Fibroblast of upper back skin (primary cell): ENCODE measurements at places on chromosomes 16 and 17.

- DNase-seq, result no peak
These were observed 46.9 kb upstream of the NKD1 start for GRCh38 chr16:50501251-50501650.

DNA sequence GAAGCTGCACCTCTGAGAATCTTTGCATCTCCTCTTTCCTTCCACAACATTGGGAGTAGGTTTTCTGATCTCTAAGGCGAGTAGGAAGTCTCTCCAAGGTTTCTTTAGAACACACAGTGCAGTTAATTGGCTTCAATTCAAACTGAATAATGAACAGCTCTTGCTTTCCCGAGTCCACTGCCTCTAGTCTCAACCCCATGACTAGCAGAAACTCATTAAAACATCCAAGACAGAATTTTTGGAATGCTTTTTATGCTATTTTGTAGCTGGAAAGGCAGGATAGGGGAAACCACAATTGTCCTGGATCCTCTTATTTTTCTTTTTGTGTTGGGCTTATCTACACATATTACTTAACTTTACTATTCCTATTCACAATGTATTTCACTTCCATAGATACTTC lies 206.6 kb downstream of the CDH8 start:
- DNase-seq, result peak; percentile 54

- no peak for DNase-seq
These were observed 7.1 kb upstream of the LPCAT2 start for GRCh38 chr16:55501549-55502322.

- DNase-seq, result no peak
These were observed 167.0 kb downstream of the UTP18 start for GRCh38 chr17:51427323-51427811.

DNA sequence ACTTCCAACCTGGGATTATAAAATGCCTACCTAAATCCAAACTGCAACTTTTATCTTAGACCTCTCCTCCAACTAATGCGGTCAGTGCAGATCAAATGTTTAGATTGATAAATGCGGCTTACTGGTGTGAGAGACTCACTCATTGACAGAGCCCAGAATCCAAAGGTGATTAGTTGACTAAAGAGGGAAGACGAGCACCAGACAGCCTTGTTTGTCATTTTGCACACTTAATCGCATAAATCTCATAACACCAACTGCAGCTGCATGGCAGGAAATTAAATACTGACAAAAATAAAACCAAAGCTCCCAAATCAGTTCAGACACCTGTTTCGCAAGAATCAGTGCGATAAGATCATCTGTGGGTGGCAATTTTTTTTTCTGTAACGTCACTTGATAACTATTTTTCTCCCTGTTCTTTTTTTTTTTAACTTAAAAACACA lies 35.9 kb downstream of the NACA2 start:
- DNase-seq, result no peak

DNA sequence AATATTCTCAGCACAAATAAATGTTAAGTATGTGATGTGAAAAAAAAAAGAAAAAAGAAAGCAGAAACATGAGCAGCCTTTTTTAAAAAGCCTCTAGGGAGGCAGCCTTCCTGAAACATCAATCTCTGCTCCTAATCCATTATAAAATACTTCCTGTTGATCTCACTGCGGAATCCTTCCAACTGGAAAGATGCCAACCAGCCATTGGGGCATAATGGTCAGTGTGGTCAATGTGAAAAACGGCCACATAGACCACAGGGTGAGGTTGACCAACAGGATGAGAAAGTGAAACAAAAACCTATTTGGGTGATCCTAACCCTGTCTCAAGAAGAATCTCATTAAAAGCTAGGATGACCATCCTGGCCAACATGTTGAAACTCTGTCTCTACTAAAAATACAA lies 26.1 kb upstream of the ABCA8 start:
- DNase-seq, result peak; percentile 80

DNA sequence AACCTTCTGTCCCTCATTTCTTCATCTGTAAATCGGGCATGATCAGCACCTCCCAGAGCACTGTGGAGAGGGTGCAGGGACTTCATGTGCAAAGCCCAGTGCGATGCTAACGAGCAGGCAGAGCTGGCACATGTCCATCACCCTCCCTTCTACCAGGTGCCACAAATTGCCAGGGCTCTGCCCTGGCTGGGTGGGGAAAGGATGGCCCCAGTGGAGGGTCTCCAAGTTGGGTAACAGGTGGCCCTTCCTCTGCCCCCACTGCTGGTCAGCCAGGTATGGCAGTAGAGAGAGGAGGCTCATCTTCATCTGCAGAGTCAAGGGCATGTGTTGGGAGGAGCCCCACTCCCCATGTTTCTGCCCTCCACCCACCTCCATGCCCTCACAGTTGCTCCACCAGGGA lies 61.5 kb upstream of the CDH5 start:
- DNase-seq, result no peak

DNA sequence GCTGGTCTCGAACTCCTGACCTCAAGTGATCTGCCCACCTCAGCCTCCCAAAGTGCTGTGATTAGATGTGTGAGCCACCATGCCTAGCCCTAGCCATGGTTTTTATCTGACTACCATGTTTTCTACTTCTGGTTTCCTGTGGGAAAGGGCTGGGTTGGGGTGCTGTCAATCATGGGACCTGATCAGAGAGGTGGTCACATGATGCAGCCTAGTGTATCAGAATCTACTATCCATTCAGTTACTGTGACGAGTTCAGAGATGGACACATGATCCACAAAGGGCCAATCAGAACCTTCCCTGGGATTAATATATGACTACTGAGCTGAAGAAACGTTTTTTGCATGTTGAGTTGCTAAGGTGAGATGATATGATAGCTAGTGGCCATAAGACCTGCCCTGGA lies 59.1 kb downstream of the ABCC6 start:
- DNase-seq, result no peak

DNA sequence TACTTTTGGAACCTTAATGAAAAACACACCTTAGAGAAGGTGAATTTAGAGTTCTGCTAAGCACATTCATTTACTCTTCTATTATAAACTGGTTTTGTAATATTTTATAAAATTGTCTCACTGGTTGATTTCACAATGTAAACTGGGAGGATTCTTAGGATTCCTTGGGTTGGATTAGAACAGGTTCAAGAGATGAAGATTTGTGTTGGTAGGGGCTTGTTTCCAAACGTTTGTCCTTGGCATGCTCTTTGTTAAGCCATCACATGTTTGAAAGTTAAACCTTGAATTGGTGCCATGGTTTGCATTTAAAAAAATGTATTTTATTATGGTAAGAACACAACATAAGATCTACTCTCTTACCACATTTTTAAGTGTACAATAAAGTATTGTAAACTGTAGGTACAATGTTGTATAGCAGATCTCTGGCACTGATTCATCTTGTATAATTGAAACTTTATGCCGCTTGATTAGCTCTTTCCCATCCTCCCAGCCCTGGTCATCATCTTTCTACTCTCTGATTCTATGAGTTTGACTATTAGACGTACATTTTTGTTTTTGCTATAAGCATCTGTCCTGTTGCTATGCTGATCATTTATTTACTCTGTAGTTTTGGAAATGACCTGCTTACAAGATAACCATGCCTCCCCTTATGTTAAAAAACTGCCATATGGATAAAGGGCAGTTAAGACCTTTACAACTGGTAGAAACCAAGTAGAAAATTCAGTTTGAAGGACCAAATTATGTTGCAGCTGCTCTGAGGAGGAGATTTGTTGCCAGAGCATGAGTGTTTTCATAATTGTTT lies 9.6 kb downstream of the FTO start:
- DNase-seq, result no peak

DNA sequence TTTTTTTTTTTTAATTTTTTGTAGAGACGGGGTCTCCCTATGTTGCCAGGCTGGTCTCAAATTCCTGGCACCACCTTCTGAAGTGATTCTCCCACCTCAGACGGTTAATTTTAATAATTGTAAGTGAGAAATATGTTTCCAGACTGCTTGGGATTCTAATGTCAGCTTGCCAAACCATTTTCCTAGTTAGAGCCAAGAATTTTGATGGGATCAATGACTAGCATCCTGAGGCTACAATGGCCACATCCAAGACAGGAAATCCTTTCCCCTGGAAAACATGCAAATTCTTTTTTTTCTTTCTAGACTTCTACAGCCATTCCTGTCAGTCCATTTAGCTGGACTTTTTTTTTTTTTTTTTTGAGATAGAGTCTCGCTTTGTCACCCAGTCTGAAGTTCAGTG lies 32.6 kb downstream of the IGF2BP1 start:
- peak; percentile 79 for DNase-seq

DNA sequence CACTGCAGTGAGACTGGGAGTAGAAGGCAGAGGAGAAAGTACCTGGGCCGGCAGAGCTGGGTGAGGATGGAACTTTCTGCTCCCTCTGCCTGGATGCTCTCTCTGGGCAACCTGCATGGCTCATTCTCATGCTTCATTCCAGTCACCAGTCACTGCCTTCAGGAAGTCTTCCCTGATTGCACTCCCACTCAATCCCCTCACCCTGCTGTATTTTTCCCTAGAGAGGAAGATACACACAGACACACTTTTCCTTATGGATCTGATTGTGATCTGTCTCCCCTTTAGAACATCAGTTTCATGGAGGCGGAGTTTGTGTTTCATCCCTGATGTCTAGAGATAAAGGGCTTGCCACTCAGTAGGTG lies 44.9 kb downstream of the MEAK7 start:
- no peak for DNase-seq

- no peak for DNase-seq
These were observed 1.2 kb downstream of the SNTB2 start for GRCh38 chr16:69188236-69188549.

GRCh38 chr16:22681554-22682291 lies 132.2 kb upstream of the HS3ST2 start:
- DNase-seq, result no peak

DNA sequence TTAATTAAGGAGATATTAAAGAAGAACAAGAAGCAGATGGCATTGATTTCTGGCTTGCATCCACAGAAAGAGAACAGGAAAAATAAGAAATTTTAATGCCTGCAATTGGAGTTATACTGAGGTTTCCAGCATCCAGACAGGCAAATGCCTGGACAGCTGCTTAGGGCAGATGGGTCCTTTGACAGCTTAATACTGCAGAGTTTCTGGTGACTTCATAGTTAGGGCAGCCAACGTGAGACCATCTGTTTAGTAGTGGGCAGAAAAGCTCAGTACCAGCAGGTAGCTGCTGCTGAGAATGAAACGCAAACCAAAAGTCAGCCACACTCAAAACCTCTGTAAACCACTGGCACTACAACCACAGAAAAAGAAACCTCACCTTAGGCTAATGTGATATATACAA lies 109.8 kb downstream of the CDK5R1 start:
- peak; percentile 11 for DNase-seq

DNA sequence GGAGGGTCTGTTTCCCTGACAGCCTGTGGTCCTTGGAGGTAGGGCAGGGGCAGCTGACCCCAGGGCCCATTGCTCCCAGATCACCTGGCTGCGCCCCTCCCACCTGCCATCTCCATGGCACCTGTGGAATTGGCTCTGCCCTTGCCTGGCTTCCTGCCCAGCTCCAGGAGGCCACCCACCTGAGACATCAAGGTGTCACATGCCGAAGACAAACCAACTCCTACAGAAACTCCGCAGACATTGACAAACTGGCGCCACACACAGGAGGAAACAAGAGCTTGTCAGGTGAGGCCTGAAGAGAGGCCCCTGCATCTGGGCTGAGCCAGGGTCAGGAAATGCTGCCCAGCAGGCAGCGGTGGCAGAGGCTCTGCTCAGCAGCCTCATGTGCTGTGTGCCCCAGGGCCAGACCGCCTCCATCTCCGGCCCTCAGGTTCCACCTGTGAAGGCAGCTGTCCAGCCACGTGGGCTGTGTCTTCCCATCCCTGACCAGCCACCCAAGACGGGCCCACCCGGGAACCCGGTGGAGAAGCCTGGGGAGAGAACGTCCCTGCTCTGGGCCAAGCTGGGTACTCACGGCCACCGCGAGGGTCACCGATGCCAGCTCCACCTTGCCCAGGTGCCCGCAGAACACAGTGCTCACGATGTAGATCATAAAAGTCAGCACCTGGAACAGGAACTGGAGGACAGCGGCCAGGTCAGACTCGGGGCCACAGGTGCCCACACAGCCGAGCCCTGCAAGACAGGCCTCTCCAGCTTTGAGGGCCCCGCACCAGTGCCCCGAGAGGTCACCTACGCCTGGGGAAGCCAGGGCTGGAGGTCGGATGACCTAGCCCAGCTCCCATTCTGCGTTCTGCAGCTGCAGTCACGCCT lies 1.6 kb downstream of the SLC47A2 start:
- DNase-seq, result no peak

- DNase-seq, result no peak
These were observed 5.6 kb downstream of the CUEDC1 start for GRCh38 chr17:57949649-57950048.

GRCh38 chr17:970364-970763 lies 9.2 kb downstream of the NXN start:
- DNase-seq, result no peak

DNA sequence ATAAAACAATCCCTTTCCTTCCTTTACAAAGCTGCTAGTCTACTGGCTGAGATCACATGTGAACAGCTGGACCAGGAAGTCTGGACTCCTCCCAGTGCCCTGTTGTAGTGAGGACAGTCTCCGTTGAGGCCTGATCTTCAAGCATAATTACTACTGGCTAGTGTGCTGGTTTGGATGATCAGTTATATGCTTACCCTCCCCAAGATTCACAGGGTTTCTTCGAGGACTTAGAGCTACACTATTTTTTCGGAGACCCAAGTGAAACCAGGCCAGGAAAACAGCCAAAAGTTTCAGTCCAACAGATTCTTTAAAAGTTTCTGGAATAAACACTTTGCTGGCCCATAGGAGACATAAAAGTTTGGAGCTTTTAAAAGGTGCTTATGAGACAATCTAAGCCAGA lies 194.9 kb upstream of the CDH11 start:
- no peak for DNase-seq

- DNase-seq, result no peak
These were observed 86.2 kb downstream of the CRISPLD2 start for GRCh38 chr16:84905965-84906460.

- no peak for DNase-seq
These were observed 20.1 kb upstream of the ABCC3 start for GRCh38 chr17:50614471-50615051.

- peak; percentile 78 for DNase-seq
These were observed 8.3 kb upstream of the NLK start for GRCh38 chr17:28033972-28034714.

- DNase-seq, result no peak
These were observed 4.0 kb downstream of the WBP2 start for GRCh38 chr17:75850928-75851692.

DNA sequence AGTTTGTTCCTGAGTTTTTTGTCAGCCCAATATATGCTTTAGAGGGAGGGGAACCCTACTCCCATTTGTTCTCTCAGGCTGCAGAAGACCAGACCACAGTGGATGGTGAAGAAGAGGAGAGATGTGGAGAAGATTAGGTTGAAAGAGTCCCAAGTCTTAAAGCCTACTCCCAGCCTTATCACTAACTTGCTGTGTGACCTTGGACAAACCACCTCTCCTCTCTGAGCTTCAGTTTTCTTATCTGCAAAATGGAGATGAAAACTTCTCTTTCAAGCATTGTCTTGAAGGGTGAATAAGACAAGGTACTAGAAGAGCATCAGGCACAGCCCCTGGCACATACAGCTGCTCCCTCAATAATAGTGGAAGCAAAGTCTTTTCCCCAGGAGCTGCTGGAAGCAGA lies 15.1 kb upstream of the LHX1 start:
- no peak for DNase-seq
